ENCODE measurements at places on chromosomes 2 and 18. TPM values are rescaled to one million over a fixed set of nuclear protein-coding genes. Genes with fewer than 3 reads are reported as not detected.

DNA sequence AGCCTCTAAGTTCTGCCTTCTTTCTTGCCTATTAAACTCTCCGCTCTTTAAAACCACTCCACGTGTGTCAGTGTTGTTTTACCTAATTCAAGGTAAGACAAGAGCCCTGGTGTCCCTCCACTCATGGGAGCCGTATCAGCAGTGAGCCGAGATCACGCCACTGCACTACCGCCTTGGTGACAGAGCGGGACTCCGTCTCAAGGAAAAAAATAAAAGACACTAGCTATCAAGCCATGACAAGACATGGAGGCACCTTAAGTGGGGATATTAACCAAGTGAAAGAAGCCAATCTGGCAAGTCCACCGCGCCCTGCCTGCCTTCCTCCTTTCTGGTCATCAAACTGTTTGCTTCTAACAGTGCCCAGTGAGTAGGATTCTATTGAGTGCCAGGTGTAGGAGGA lies 40.2 kb upstream of the LBH start:
- DNase-seq = no peak

- DNase-seq = no peak
Measured at GRCh38 chr18:49072524-49072934, 121.8 kb upstream of the SMAD7 start.

GRCh38 chr2:162113776-162114168 lies 38.3 kb downstream of the GCG start:
- DNase-seq = no peak

GRCh38 chr2:98538280-98539041 lies 69.9 kb downstream of the COA5 start:
- DNase-seq = no peak

- DNase-seq = no peak
Measured at GRCh38 chr2:29532436-29532835, 388.9 kb downstream of the ALK start.

The UGT1A3 gene
- 3.7 TPM for total RNA-seq

The ZFP36L2 gene
- total RNA-seq = 47.3 TPM

- no peak for DNase-seq
Measured at GRCh38 chr2:237935740-237936452, 30.9 kb upstream of the UBE2F start.

- DNase-seq = no peak
Measured at GRCh38 chr18:67513280-67513679, 3.2 kb downstream of the DSEL start.

DNA sequence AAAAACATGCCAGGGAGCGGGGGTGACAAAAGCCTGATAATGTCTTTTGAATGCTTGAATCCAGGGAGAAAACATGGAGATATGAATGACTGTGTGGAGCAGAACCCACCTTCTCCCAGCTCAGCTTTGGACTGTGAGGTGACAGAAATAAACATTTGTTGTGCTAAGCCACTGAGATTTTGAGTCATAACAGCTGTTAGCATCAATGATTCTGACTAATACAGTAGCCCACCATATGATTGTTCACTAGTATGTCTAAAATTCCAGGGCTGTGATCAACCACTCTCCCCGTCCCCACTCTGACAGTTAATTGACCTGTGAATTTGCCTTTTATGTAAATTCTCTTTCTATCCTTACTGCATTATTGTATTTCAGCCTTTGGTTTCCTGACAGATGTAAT lies 69.1 kb downstream of the PDK1 start:
- no peak for DNase-seq

The MEIS1 gene
- 29.0 TPM for total RNA-seq

DNA sequence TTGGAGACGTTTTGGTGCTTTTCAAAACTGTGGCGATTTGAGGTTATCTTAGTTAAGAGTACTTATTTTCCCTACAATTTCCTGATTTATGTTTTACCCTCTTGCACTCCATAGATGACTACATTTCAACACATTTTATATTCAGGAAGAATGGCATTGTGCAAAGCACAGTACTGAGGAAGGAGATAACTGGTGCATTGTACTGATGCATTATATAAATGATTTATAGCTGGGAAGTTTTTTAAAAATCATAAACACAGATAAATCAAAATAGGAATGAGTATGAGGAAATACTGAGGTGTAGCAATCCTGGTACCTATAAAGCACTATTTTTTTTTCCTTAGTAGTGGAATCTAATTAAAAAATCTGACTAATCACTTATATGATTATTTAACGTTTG lies 5.6 kb downstream of the REL start:
- DNase-seq = no peak

- no peak for DNase-seq
Measured at GRCh38 chr2:45268631-45269030, 259.4 kb upstream of the SIX2 start.

The DOK1 gene
- total RNA-seq = 6.7 TPM

- DNase-seq = no peak
Measured at GRCh38 chr2:241459520-241459919, 48.9 kb downstream of the STK25 start.

GRCh38 chr2:209960045-209960444 lies 42.4 kb upstream of the RPE start:
- no peak for DNase-seq

The LYG2 gene
- total RNA-seq = not detected

- no peak for DNase-seq
Measured at GRCh38 chr2:173258701-173259100, 96.0 kb upstream of the CDCA7 start.

DNA sequence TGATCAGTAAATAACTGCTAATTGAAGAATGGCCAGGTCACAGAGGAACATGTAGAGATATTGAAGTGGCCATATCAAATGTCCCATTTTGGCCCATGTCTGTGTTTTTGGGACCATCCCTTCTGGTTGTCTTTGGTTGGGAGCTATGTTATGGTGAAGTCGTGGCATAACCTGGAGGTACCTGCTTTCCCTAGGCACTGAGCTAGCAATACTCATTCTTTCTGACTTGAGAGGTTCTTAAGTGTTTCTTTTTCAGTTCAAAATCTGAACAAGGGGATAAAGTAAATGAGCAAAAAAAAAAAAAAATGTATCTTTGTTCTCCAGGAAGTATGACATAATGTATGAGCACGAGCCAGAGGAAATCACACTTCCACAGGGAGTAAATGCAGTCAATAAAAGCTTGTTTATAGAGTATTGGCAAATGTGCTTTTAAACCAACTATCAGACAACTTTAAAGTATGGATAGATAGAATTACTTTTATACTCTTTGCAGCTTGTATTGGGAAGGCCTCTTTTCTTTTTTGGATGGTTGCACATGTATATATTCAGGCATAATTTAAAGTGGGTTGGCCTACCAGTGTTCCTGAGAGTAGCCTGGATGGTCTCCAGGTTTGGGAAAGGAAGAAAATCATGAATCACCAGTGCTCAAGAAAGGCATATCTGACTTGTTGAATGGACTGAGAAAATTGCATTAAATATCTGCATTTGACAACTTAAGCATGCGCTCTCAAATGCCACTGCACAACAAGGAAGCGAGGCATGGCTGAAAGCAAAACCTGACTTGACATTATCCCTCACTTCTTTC lies 125.0 kb downstream of the SPHKAP start:
- DNase-seq = no peak

DNA sequence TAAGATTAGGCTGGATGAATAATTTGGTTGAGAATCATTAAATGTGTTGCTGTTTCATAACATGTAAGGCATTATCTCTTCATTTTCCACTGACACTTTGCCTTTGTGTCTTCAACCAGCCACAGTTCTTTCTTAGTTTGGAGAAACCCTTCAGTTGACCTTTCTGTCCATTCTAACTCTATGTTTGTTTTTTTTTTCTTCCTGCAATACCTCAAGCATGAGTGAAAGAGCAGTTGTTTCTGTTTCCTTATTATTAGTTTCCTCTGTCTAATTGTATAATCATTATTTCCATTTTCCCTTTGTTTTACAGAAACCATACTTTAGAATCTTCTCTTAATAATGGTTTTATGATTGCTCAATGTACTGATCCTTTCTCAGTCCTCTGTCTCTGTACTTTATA lies 25.6 kb downstream of the HADHB start:
- no peak for DNase-seq

The MSTN gene
- total RNA-seq = 0.19 TPM

- no peak for DNase-seq
Measured at GRCh38 chr2:173982918-173983317, 17.7 kb upstream of the SP3 start.

- no peak for DNase-seq
Measured at GRCh38 chr2:201285499-201285898, 25.2 kb downstream of the CASP8 start.

The LRRC30 gene
- not detected for total RNA-seq

GRCh38 chr2:198440833-198441232 lies 636.4 kb downstream of the PLCL1 start:
- no peak for DNase-seq

DNA sequence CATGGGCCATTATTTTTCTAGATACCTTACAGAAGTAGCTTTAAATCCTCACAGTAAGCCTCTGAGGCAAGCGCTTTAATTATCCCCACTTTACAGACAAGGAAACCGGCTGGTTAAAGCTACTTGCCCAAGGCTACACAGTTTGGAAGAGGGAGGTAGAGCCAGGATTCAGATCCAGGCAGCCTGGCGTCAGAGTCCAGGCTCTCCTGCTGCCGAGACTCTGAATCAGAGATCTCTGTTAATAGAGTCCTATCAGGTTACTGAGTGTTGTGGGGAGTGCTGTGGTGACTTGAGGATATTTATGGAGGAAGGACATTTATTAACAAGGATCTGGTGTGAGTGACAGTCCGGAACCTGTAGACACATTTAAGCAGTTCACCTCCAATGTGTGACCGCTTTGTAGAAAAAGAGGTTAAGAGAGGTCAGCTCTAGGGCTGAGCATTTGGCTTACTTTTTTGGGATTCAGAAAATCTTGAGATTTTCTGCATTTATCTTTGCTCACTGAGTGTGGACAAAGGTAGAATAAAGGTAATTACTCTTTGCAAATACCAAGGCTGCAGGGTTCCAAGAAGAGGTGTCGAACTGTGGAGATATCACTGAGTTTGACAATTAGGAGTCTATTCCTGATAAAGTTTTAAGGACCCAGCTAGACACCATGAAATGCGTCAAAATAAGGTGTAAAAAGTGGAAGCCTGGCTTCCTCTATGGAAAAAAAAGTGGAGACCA lies 1.6 kb upstream of the CEP192 start:
- DNase-seq = no peak

DNA sequence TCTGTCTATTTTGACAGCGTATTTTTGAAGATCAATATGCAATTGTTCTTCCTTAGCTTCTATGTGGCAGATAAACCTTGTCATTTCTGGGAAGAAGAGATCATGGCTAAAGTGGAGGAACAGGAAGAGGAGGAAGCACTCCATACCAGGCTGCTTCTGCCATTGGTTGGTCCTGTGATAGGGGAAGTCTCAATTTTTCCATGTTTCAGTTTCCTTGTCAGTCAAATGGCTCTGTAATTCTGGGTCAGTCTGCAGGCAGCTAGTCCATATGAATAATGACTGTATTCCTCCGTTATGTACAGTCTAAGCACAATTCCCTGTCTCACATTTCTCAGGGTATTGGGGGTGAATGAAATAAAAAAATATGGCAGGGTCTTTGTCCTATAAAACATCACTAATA lies 277.6 kb upstream of the CXCR4 start:
- no peak for DNase-seq

The SERPINB12 gene
- not detected for total RNA-seq

GRCh38 chr2:55097461-55098410 lies 47.5 kb upstream of the RTN4 start:
- no peak for DNase-seq

GRCh38 chr2:224799691-224800090 lies 83.5 kb upstream of the CCDC195 start:
- no peak for DNase-seq

Measured in esophagus squamous epithelium (tissue), 5 donors.